ENCODE measurements at places on chromosomes 6 and 20. TPM values are rescaled to one million over a fixed set of nuclear protein-coding genes. Genes with fewer than 3 reads are reported as not detected.

MDFI gene
- 16.9 TPM for total RNA-seq

GLP1R gene
- 0.22 TPM for total RNA-seq

ESR1 gene
- total RNA-seq, result 5.2 TPM

DNPH1 gene
- total RNA-seq, result 74.3 TPM

ULBP2 gene
- total RNA-seq, result 1.3 TPM

DNA sequence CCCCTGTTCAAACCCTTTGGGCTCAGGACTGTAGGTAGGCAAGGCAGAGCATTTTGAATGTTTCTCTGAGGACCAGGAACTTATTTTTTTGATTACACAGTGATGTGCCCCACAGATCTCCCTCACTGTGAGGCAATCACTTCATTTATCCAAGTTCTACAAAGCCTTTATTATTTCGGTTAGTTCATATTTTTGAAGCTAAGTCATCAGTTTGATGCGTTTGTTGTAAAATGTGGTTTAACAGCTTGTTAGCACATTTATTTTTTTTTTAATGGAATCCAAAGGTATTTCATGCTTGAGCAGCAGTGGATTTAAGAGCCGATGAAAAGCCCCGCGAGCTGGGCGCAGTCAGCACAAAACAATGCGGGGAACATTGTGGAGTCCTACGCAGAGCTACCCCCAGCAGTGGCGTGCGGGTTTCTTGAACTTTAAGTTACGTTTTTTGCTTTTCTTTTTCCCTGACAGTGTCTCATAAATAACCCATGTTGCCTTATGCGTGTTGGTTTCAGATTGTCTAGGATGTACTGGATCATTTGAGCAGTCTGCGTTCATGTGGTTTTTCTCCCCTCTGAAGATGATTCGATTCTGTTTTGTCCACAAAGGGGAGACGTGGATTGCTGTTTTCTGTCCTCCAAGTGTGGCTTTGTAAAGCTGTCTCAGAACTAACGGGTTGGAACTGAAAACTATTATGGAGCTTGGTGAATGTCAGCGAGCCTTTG, 233.6 kb upstream of the BMP2 start:
- H3K4me1 ChIP-seq, result no peaks in the 10 kb centered on the region
- peak overlapping the region; percentile 31 for H3K4me3 ChIP-seq
- H3K27ac ChIP-seq, result no peak overlapping the region
- peak; percentile 61 for DNase-seq
- H3K27me3 ChIP-seq, result no peaks in the 10 kb centered on the region

GRCh38 chr20:1835186-1836035, 59.8 kb upstream of the SIRPA start:
- DNase-seq, result no peak
- H3K4me1 ChIP-seq, result no peaks in the 10 kb centered on the region
- H3K27me3 ChIP-seq, result no peaks in the 10 kb centered on the region
- H3K36me3 ChIP-seq, result no peaks in the 10 kb centered on the region

DNA sequence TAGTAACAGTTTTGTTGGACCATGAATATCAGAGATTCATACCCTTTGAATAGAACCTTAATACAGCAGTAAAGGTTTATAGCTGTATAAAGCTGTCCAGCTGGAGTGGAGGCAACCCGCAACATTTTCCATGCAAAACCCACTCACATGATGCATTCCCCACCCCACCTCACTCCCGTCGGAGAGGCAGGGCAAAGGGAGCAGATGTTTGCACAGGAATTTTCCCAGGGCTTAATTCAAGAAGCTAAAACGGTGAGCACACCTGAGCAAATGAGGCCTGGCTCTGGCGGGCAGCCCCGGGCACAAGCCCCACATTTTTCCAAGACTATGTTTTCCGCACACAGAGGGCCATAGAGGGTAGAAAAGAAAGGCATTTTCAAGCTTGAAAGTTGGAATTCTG, 191.7 kb downstream of the FOXC1 start:
- H3K27ac ChIP-seq, result peak overlapping the region; percentile 29
- H3K27me3 ChIP-seq, result no peaks in the 10 kb centered on the region
- no peaks in the 10 kb centered on the region for H3K36me3 ChIP-seq
- peak; percentile 53 for DNase-seq

DNA sequence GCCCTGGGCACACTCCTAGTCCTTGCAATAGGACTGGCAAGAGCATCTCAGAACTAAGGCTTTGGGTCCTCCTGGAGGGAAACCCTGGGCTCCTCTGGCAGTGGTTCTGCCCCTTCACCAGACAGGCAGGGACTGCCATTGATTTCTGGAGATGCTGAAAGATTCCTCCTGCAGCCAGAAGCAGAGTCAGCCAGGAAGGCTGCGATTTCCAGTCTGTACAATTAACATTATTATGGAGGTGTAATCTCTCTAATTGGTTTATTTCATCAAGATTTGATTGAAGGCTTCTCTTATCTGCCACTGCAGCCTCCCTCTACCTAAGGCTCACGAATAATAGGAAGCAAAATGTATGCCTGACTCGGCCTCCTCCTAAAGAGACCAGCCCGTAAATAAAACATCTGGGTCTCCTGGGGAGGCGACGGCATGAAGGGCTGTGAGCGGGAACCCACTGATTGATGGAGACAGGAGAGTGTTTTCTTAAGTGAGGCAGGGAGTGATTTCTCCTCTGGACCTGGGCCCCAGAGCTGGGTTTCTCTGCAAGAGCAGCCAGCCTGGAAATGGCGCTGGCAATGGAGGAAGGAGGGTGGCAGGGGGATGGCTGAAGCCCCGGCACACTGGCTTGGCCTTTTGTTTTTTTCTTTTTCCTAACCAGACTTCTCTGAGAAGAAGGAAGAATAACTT, 689.6 kb downstream of the DHX35 start:
- no peaks in the 10 kb centered on the region for H3K36me3 ChIP-seq
- H3K27ac ChIP-seq, result no peak overlapping the region

GRCh38 chr20:15642109-15642508, 931.1 kb downstream of the KIF16B start:
- H3K27ac ChIP-seq, result no peak overlapping the region
- no peak for DNase-seq
- no peak overlapping the region for H3K4me3 ChIP-seq
- H3K4me1 ChIP-seq, result no peaks in the 10 kb centered on the region
- H3K36me3 ChIP-seq, result no peaks in the 10 kb centered on the region
- H3K27me3 ChIP-seq, result no peaks in the 10 kb centered on the region

GRCh38 chr6:79894939-79895338, 52.4 kb downstream of the ELOVL4 start:
- no peaks in the 10 kb centered on the region for H3K4me1 ChIP-seq
- no peaks in the 10 kb centered on the region for H3K36me3 ChIP-seq
- no peak for DNase-seq
- H3K4me3 ChIP-seq, result no peak overlapping the region
- H3K27ac ChIP-seq, result no peak overlapping the region

DNA sequence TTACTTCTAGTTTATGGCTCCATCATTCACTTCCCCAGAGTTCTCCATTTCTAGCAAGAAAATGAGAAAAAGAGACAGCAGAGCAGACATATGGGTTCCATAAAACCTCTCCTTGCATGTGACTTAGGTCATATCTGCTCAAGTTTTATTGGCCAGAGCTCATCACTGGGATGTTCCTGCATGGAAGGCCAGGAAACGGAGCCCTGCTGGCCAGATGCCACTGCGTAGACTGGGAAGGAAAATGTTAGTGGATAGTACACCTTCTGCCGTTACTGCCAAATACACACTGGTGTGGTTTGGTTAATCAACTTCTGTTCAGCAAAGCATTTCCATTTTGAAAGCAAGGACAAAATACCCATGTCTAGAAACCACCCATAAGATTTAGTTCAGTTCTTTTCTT, 220.6 kb upstream of the TSHZ2 start:
- no peaks in the 10 kb centered on the region for H3K4me1 ChIP-seq
- H3K27ac ChIP-seq, result no peak overlapping the region
- no peak for DNase-seq

DNA sequence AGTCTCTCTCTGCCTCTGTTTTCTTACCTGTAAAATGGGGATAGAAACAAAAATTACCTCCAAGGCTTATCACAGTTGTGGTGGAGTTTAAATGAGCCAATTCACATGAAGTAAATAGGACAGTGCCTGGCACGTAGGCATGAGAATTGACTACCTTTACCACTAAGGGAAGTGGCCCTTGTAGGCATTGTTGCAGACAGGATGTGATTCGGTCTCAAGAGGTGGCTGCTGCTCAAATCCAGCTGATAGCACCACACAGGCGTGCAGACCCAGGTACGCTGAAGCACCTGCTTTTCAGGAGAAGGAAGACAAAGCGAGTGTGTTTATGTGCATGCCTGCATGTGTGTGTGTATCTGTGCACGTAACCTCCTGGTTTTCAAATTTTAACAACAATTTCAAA, 108.6 kb downstream of the EYA2 start:
- H3K27ac ChIP-seq, result no peak overlapping the region
- H3K4me1 ChIP-seq, result no peaks in the 10 kb centered on the region
- H3K27me3 ChIP-seq, result no peaks in the 10 kb centered on the region
- H3K4me3 ChIP-seq, result no peak overlapping the region
- no peak for DNase-seq

DNA sequence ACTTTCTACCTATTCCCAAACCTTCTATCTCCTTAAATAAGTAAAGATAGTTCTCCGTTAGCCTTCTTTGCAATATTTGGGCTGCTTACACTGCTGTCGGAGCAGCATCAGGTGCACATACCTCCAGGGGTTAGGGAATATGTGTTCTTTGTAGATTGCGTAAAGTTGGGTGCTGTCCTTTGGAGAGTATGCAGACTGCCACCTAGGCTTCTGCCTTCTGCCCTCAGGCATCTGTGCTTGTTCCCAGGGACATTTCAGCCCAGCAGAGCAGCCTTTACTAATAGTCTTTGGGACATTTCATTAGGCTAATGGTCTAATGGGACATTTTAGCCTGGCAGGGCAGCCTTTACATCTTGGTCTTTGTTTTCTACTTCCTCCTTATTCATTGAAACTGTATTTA, 260.6 kb downstream of the TPBG start:
- no peak for DNase-seq
- no peaks in the 10 kb centered on the region for H3K4me1 ChIP-seq
- H3K4me3 ChIP-seq, result no peak overlapping the region
- H3K27me3 ChIP-seq, result no peaks in the 10 kb centered on the region
- H3K27ac ChIP-seq, result no peak overlapping the region
- H3K36me3 ChIP-seq, result no peaks in the 10 kb centered on the region

DNA sequence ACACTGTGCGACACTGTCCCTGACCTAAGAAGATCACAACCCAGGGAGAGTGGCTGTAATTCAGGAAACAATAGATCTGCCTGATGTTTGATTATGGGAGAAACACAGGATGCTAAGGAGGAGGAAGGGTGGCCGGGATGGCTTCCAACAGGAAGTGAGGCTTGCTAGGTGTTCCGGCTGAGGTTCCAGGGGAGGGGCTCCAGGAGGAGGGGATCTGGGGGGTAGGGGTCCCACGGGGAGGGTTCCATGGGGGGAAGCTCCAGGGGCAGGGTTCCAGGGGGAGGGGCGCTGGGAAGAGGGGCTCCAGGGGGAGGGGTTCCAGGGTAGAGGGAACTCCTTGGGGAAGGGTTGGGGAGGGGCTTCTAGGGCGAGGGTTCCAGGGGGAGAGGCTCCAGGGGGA, 48.6 kb downstream of the DAAM2 start:
- H3K4me1 ChIP-seq, result peaks cover 12% of the 10 kb centered on the region
- H3K4me3 ChIP-seq, result no peak overlapping the region
- H3K27ac ChIP-seq, result no peak overlapping the region
- H3K36me3 ChIP-seq, result no peaks in the 10 kb centered on the region
- DNase-seq, result no peak

DNA sequence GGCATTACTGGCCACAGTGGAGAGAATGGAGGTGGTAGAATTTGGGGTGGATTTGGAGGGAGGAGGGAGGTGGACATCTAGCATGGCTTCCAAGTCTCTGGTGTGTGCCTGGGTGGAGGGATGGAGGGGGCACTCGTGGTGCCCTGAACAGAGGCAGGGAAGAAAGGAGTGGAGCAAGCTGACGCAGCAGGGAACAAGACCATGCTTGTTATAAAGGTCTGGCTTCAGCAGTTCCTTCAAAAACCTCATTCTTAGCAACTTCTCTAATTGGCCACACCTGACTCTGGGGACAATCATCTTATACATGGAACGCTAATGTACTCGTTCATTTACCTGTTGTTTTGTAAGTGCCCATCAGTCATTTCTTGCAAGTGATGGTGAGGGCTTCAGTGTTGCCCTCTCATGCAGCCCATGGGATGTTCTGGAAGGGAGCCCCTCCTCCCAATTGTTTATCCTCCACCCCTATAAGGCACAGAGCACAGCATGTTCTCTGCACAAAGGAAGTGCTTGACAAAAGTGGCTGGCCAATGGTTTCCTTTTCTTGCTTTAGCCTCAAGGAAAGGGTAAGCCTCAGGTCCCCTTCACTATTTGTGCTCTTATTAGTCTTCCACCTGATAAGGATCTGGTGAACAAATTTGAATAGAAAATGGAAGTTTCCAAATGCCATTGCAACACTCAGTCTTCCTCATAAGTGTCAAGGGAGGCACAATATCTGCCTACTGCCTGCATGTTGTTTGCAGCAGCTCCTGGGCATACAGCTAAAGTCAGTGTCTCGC, 39.3 kb downstream of the GFOD1 start:
- no peaks in the 10 kb centered on the region for H3K36me3 ChIP-seq
- no peaks in the 10 kb centered on the region for H3K4me1 ChIP-seq
- DNase-seq, result no peak
- no peaks in the 10 kb centered on the region for H3K27me3 ChIP-seq

- no peak overlapping the region for H3K27ac ChIP-seq
- no peak overlapping the region for H3K4me3 ChIP-seq
- no peaks in the 10 kb centered on the region for H3K36me3 ChIP-seq
- no peaks in the 10 kb centered on the region for H3K27me3 ChIP-seq
- H3K4me1 ChIP-seq, result no peaks in the 10 kb centered on the region
- no peak for DNase-seq
Measured at GRCh38 chr6:134544737-134545136, 226.8 kb upstream of the SGK1 start.

DNA sequence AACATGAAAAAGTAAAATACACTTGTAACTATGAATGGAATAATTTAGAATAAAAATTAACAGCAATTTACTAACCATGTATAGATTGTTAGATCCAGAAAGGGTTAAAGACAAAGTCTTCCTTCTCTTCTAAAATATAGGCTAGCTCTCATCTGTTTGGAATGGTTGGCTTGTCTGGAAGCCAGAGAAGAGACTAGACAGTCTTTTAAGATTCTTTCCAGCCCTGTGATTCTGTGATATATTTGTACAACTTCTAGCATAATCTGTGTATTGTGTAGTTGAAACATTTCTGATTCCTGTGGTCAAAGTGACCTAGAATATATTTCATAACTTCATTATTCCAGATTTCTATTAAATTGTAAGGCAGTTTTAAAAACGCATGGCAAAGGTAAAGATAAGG, 196.6 kb downstream of the UST start:
- DNase-seq, result no peak
- no peak overlapping the region for H3K27ac ChIP-seq
- H3K27me3 ChIP-seq, result no peaks in the 10 kb centered on the region
- H3K4me1 ChIP-seq, result no peaks in the 10 kb centered on the region
- no peaks in the 10 kb centered on the region for H3K36me3 ChIP-seq

DNA sequence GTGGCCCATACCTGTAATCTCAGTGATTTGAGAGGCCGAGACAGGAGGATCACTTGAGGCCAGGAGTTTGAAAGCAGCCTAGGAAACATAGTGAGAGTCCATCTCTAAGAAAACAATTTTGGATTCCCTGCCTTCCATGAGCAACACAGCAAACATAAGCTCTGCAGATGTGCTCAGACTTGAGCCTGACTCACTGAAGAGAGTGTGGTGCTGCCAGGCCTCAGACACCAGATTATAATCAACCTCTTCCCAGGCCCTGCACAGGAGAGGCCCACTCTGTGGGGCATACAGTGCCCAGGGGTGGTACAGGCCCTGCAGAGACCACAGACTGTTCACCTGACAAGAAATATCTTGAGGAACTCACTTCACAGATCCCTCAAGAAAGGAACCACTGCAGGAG, 19.9 kb downstream of the HLA-DPB1 start:
- no peaks in the 10 kb centered on the region for H3K4me1 ChIP-seq
- DNase-seq, result no peak
- H3K36me3 ChIP-seq, result no peaks in the 10 kb centered on the region
- H3K27ac ChIP-seq, result no peak overlapping the region
- H3K4me3 ChIP-seq, result no peak overlapping the region

Data from kidney (tissue), 22 donors.